Ovary (tissue), 10 donors: ENCODE measurements at places on chromosomes 7 and 10. TPM values are rescaled to one million over a fixed set of nuclear protein-coding genes. Genes with fewer than 3 reads are reported as not detected.

The CAV2 gene
- 67.5 TPM for total RNA-seq

DNA sequence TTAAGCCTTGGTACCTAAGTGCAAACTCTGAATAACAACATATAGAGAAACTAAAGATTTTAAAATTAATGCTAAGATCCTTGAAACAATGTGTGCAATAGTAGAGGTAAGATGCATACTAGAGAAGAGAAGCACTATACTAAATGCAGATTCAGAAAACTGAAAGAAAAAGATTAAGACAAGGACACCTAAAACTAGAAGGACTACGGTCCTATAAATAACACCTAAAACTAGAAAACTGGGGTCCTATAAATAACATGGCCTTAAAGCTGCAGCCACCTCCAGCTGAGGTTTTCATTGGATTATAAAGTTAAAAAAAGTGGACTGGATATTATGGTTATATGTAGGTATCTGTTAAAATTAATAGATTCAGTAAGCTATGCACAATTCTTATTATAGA is 320.9 kb downstream of the IPMK start:
- DNase-seq, result no peak
- no peaks in the 10 kb centered on the region for H3K27me3 ChIP-seq
- no peak overlapping the region for H3K27ac ChIP-seq
- H3K36me3 ChIP-seq, result no peaks in the 10 kb centered on the region

The CEP41 gene
- 1.8 TPM for total RNA-seq

GRCh38 chr10:56679578-56679977 is 318.5 kb upstream of the ZWINT start:
- DNase-seq, result no peak
- H3K36me3 ChIP-seq, result no peaks in the 10 kb centered on the region
- no peak overlapping the region for H3K27ac ChIP-seq
- no peaks in the 10 kb centered on the region for H3K27me3 ChIP-seq

- no peaks in the 10 kb centered on the region for H3K4me1 ChIP-seq
- no peak for DNase-seq
- no peaks in the 10 kb centered on the region for H3K27me3 ChIP-seq
These were observed 270.3 kb upstream of the AOAH start for GRCh38 chr7:36994456-36995112.

DNA sequence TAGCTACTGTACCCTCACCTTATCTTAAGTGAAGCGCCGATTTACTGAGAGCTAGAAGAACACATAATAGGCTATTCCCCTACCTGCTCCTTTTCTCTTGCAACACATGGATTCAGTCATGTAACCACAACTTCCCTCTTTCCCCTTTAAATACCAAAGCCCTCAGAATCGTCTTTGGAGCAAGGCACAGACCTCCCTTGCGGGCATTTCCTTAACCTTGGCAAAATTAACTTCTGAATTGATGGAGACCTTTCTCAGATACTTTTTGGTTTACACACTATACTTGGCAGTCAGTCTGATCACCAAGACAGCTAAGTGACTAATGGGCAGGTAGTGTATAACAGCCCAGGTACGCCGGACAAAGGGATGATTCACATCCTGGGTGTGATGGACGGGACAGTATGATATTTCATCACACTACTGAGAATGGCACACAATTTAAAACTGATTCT is 72.7 kb upstream of the SEC61G start:
- DNase-seq, result no peak
- no peak overlapping the region for H3K27ac ChIP-seq
- no peaks in the 10 kb centered on the region for H3K27me3 ChIP-seq
- H3K4me3 ChIP-seq, result no peak overlapping the region
- no peaks in the 10 kb centered on the region for H3K36me3 ChIP-seq
- peaks cover 4% of the 10 kb centered on the region for H3K4me1 ChIP-seq

The FXYD4 gene
- not detected for total RNA-seq

GRCh38 chr10:19833170-19833824 is 17.1 kb downstream of the PLXDC2 start:
- H3K4me3 ChIP-seq, result no peak overlapping the region
- H3K36me3 ChIP-seq, result no peaks in the 10 kb centered on the region
- DNase-seq, result no peak
- peaks cover 9% of the 10 kb centered on the region for H3K4me1 ChIP-seq
- no peak overlapping the region for H3K27ac ChIP-seq

DNA sequence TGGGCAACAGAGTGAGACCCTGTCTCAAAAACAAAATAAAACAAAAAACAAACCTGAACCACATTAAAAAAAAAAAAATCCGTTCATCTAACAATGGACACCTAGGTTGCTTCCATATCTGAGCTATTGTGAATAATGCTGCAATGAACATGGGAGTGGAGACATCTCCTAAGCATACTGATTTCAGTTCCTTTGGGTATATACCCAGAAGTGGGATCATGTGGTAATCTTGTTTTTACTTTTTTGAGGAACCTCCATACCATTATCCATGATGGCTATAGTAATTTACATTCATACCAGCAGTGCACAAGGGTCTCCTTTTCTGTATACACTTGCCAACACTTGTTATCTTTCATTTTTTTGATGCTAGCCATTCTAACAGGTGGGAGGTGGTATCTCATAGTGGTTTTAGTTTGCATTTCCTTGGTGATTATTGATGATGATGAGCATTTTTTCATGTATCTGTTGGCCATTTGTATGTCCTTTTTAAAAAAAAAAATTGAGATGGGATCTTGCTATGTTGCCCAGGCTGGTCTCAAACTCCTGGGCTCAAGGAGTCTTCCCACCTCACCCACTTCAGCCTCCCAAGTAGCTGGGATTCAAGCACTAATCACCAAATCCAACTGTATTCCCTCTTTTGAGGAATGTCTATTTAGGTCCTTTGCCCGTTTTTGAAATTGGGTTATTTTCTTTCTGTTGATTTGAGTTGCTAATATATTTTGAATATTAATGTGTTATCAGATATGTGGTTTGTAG is 17.5 kb downstream of the CDK13 start:
- H3K36me3 ChIP-seq, result no peaks in the 10 kb centered on the region
- H3K27me3 ChIP-seq, result no peaks in the 10 kb centered on the region
- no peak for DNase-seq
- no peak overlapping the region for H3K4me3 ChIP-seq

The CALHM3 gene
- total RNA-seq, result not detected

GRCh38 chr10:95260909-95261552 is 29.8 kb downstream of the PDLIM1 start:
- H3K36me3 ChIP-seq, result no peaks in the 10 kb centered on the region
- no peak for DNase-seq
- no peaks in the 10 kb centered on the region for H3K27me3 ChIP-seq
- no peak overlapping the region for H3K4me3 ChIP-seq

DNA sequence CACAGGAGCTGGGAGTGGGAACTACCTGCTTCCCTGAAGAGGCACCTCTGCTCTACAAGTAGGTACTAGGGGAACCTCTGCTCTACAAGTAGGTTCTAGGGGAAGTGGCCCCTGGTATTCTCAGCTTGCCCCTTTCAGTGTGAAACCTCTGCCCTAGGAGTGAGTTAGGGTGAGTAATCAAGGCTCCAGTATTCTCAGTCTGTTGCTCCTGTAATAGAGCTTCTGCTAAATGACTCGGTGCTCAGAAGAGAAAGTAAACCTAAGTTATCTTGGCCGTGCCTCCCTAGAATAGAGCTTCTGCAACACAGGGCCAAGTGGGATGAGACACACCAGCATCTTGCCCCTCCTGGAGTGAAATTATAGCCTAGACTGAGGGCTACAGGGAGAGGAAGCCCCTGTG is 13.4 kb upstream of the RASSF4 start:
- no peak for DNase-seq
- H3K4me1 ChIP-seq, result no peaks in the 10 kb centered on the region
- H3K36me3 ChIP-seq, result no peaks in the 10 kb centered on the region

DNA sequence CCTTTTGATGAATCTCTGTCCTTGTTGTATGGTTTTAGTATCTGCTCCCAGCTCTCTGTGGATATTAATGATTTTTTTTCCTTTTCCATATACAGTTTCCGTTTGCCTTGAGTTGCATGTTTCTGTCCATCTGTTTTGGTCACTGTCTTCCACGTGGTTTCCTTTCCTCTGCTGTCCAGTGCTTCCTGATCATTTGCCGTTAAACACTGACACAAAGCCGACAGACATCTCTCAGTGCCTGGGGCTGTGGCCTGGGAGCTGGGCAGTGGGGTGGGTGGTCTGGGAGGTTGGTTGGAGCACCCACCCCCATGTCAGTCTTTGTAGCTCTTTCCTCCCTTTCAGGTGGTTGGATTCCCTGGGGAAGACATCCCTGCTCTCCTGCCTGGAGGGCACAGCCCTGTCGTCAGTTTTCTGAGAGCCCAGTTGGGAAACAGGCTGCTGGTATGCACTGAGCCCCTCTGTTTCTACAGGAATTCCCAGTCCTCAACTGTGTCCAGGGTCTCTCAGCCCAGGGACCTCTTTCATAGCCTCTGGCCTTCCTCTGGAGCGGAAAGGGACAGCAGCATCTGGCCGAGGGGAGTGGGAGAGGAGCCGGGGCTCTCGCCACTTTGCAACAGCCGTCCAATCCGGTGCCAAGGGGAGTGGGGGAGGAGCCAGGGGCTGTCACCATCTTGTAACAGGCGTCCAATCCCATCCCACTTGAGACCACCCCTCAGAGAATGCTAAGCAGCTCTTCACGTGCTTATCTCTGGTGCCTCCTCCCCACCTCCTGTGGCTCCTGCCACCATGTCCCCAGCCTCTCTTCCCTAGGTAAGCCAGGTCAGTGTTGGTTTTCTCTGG is 26.7 kb upstream of the MKI67 start:
- H3K4me3 ChIP-seq, result no peak overlapping the region
- no peak overlapping the region for H3K27ac ChIP-seq
- H3K36me3 ChIP-seq, result no peaks in the 10 kb centered on the region

DNA sequence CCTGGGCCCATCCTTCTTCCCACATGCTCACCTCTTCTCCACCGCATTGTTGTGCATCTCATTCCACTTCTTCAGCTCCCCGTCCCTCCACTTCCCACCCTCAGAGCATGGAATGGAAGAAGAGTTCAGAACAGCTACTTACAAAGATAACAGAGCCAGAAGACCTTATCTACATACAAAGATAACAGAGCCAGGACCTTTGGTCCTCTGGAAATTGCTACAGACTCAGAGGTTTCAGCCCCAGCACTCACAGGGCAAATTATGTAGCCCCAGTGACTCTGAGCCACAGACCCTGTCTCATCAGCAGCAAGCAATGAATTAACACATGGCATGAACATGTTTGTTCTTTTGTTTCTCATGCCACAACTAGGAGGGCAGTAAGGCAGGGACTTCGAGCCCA is 28.7 kb upstream of the SLC29A3 start:
- peaks cover 9% of the 10 kb centered on the region for H3K4me1 ChIP-seq
- H3K4me3 ChIP-seq, result no peak overlapping the region
- no peaks in the 10 kb centered on the region for H3K36me3 ChIP-seq
- no peak overlapping the region for H3K27ac ChIP-seq

The SPACDR gene
- total RNA-seq, result 0.85 TPM

The VSTM2A gene
- not detected for total RNA-seq

- no peaks in the 10 kb centered on the region for H3K27me3 ChIP-seq
- H3K4me1 ChIP-seq, result peaks cover 3% of the 10 kb centered on the region
- H3K4me3 ChIP-seq, result no peak overlapping the region
- no peaks in the 10 kb centered on the region for H3K36me3 ChIP-seq
- DNase-seq, result no peak
These were observed 90.3 kb downstream of the JMJD1C start for GRCh38 chr10:63375458-63375857.

The TMEM213 gene
- not detected for total RNA-seq

The AFAP1L2 gene
- 9.8 TPM for total RNA-seq

The C7orf33 gene
- not detected for total RNA-seq

The GRID1 gene
- 2.0 TPM for total RNA-seq

DNA sequence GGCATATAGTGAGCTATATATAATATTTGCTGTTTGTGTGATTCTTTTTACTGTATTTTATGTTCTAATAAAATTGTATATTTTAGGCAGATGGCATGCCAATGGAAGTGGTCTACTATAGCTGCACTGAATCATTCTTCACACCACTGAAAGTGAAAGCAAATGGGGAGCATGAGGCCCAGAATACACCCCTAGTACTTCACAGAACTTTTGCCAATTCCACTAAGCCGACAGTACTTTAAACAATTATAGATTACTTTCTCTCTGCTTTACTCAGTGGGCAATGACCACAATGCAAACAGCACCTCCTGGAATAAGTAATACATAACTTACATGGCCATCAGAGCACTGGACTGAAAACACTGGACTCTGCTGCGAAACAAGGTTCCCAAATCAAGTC is 70.2 kb downstream of the ANKRD26 start:
- H3K4me1 ChIP-seq, result no peaks in the 10 kb centered on the region
- H3K4me3 ChIP-seq, result no peak overlapping the region
- H3K27me3 ChIP-seq, result no peaks in the 10 kb centered on the region
- no peak for DNase-seq
- H3K27ac ChIP-seq, result no peak overlapping the region

The VSIR gene
- total RNA-seq, result 94.1 TPM

GRCh38 chr7:149166142-149166541 is 18.9 kb downstream of the ZNF398 start:
- DNase-seq, result no peak
- H3K4me3 ChIP-seq, result no peak overlapping the region
- H3K4me1 ChIP-seq, result no peaks in the 10 kb centered on the region
- no peak overlapping the region for H3K27ac ChIP-seq

The CLCN1 gene
- 0.10 TPM for total RNA-seq

The FZD1 gene
- total RNA-seq, result 16.8 TPM

- no peaks in the 10 kb centered on the region for H3K27me3 ChIP-seq
- no peak overlapping the region for H3K4me3 ChIP-seq
- H3K36me3 ChIP-seq, result no peaks in the 10 kb centered on the region
- no peak for DNase-seq
These were observed 72.6 kb downstream of the AP3M1 start for GRCh38 chr10:74078037-74078436.

- H3K27ac ChIP-seq, result no peak overlapping the region
- H3K36me3 ChIP-seq, result no peaks in the 10 kb centered on the region
- H3K4me1 ChIP-seq, result no peaks in the 10 kb centered on the region
- H3K27me3 ChIP-seq, result no peaks in the 10 kb centered on the region
These were observed 135.8 kb downstream of the RAMP3 start for GRCh38 chr7:45293295-45293942.

DNA sequence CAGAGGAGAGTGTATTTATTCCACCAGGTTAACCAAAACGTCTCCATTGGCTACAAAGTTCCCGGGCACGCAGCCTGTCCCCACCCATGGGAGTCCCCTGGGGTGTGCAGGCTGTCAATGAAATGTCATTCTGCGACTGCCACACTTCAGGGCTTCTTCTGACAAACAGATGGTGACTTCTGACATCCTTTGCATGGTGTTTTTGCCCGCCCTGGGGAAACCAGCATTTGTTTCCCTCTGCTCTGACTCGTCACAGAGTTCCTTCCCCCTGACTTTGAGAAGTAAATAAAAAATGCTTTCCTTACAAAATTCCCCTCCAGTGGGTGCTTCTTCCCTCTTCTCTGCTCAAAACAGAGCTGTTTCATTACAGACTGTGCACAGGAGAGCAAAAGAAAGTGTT is 38.2 kb downstream of the TNS3 start:
- H3K36me3 ChIP-seq, result no peaks in the 10 kb centered on the region
- DNase-seq, result no peak
- peaks cover 10% of the 10 kb centered on the region for H3K4me1 ChIP-seq
- H3K27me3 ChIP-seq, result no peaks in the 10 kb centered on the region
- H3K4me3 ChIP-seq, result no peak overlapping the region
- H3K27ac ChIP-seq, result no peak overlapping the region

GRCh38 chr7:107564553-107565298 is 955 bp downstream of the DUS4L start:
- peak overlapping the region; percentile 92 for H3K4me3 ChIP-seq
- no peaks in the 10 kb centered on the region for H3K4me1 ChIP-seq
- H3K27ac ChIP-seq, result no peak overlapping the region
- H3K36me3 ChIP-seq, result no peaks in the 10 kb centered on the region

GRCh38 chr10:4450981-4451908 is 374.8 kb upstream of the AKR1E2 start:
- no peak overlapping the region for H3K27ac ChIP-seq
- no peak for DNase-seq
